ENCODE measurements at places on chromosomes 3 and 15.

DNA sequence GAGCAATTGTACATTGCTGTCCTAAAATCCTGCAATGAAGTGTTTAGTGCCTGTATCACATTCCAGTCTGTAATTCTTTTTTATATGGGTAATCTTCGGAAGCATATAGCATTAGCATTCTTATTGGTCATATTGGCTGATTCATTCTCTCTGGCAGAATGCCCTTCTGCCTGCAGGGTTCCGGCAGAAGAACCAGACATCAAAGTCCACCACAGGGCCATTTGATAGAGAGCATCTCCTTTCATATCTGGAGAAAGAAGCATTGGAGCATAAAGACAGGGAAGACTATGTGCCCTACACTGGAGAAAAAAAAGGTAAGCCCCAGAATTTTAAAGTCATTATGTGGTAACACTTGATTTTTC lies 39.6 kb downstream of the TMOD3 start:
- DNase-seq: no peak

DNA sequence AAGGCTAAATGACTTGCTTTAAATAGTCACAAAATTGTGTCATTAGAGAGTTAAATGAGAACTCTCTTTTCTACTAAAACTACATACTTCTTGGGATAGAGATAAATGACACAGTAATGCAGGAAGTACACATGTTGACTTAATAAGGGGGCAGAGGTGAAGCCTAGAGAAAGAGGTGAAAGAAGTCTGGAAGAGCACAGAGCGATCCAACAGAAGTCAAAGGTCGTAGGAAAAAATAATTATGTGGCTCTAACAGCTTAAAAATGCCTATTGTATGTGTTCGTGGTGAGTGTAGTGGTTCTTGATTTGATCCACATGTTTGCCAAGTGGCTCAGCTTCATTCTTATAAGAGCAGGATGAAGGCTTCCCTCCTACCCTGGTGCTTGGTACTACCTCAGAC lies 61.7 kb downstream of the TMEM212 start:
- no peak for DNase-seq

- no peak for DNase-seq
These were observed 35.1 kb downstream of the CYFIP1 start for GRCh38 chr15:22945071-22945470.

DNA sequence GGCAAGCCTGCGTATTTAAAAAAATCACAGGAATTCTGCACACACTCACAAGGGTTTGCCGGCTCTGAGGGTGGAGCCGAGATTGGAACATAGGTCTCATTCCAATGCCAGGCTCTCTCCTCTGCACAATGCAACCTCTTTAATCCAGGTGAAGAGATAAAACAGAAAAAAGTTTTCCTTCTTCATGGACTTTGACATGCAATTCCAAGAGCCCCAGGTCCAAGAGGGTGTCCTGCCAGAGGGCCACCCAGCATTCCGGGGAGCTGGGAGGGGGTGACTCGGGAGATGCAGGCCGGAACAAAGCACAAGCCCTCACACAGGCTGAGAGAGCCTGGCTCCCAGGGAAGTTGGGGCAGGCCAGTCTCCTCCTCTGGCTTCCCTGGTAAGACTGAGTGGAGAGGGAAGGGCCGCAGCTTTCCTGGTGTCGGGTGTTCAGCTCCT lies 6.7 kb upstream of the SLC12A8 start:
- no peak for DNase-seq

DNA sequence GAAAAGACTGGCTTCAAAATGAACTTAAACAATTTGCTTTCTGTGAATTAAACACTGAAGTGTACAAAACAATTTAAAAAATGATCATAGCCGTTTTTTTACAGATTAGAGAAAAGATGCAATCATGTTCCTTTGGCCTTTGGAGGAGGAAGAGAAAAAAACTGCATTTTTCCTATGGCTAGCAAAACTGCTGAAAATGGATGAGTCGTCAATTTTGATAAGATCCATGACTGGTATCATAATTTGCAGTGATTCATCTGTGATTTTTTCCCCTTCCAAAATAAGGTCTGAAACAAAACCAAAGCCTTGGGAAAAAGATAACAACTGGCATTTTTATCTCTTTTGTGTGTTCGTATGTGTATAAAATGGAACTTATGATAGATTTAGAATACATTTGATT lies 255.6 kb upstream of the SATB1 start:
- DNase-seq: no peak

GRCh38 chr15:48559285-48559684 lies 86.2 kb downstream of the FBN1 start:
- DNase-seq: peak; percentile 76

DNA sequence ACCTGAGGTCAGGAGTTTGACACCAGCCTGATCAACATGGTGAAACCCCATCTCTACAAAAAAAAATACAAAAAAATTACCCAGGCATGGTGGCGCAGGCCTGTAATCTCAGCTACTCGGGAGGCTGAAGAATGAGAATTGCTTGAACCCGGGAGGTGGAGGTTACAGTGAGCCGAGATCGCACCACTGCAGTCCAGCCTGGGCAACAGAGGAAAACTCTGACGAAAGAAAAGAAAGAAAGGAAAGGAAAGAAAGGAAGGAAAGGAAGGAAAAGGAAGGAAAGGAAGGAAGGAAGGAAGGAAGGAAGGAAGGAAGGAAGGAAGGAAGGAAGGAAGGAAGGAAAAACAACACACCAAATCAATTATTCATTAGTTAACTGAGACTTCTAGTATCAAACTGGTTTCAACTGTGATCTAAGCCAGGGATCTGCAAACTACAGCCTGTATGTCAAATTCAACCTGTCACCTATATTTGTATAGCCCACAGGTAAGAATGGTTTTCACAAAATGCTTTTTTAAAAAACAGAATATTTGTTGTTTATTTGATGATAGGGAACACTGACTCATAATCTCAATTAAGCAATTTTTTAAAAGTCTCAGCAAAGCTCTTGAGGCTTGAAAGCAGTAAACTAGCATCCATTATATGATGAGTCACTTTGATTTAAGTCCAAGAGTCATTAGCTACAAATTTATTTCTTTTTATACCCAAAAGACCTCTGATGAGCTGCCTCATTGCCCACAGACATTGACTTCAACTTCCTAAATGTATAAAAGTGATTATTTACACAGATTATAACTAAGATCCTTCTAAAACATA lies 127.6 kb downstream of the TBL1XR1 start:
- no peak for DNase-seq

GRCh38 chr3:73029321-73029796 lies 32.1 kb upstream of the EBLN2 start:
- peak; percentile 6 for DNase-seq

DNA sequence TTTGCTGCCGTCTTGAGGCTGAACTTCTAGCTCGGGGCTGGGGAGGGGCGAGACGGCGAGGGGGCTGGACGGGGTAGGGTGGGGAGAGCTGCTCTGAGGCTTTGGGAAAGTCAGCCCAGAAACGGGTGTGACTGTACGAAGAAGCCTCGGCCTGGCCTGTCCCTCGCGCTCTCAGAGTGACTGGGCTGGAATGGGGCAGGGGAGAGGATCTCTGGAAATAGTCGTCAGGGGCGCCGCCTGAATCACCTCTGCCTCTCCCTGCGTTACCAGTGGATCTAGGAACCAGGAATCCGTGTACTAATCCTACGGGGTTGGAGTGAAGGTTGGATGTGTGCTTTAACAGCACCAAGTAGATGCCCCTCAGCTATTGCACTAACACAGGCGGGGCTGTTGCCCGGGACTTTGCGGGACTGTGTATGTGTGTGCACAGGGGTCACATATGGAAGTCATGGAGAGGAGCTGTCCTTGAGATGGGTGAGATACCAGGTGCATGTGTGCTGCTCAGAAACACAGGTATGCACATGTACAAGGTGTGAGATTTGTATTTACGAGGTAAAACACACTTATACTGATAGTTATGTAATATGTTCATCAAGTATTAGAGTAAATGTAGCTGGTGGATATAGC lies 591 bp downstream of the FOXL2NB start:
- no peak for DNase-seq

- DNase-seq: no peak
These were observed 176.0 kb upstream of the LINGO1 start for GRCh38 chr15:77808581-77809177.

DNA sequence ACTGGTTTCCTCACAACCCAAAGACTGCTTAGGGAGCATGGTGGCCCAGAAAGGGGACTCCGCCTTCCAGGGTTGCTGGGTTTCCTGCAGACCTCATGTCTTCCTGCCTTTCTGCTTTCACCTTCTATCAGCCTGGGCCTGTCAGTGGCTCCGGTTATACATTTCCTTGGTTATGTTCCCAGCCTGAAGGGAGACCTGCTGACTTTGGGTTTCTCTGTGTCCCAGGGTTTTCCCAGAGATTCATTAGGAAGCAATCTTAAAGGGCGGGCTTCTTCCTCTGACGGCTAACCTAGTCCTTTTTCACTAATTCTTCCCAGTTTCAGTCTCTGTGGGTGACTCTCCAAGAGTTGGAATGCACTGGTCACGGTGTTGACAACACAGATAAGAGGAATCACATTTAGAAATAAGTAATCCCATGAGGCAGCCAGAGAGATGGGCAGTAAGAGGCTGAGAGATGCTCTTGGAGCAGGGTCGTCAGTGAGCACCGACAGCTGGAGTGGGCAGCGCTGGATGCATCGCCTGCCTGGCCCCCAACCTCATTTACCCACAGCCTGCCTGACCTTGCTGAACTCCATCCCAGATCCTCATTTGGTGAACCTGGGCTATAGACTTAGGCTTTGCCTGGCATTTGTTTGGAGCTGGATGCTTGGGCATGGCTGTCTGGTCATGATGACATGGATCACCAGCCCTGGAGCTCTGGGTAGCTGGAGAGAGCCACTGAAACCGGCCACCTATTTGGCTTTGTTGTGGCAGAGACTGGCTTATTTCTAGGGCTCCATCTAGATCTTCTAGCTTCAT lies 10.0 kb upstream of the EHD4 start:
- DNase-seq: no peak

DNA sequence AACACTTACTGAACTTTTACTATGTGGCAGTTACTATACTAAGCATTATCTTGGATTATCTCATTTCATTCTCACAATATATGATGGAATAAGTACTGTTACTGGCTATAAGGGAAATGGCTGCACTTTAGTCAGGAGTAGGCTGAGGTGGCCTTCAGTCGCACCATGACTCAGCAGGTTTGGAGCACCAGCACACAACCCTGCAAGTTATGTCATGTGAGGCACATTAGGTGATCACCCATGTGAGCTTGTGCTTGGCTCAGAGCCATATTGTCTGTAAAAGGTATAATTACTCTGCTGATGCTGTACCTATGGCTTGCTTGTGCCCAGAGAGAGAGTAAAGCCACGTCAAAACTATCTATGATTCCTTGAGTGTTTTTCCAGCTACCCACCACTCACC lies 54.1 kb upstream of the TIPARP start:
- DNase-seq: no peak

DNA sequence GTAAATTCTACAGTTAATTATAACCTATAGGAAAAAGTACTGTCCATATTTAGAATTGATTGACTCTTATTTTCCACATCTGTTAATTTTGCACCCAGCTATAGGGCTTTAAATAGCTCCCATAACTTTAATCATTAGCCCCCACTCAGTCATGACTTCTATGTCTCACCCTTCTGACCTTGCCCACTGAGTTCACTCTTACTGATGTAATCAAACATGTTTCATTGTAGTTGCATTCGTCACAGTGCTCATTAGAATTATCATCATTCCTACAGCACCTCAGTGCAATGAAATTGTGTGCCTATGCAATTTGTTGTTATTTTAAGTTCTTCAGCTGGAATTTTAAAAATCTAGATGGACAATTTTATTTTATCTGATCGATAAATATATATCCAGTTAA lies 151.4 kb downstream of the TIGIT start:
- DNase-seq: no peak

GRCh38 chr3:156801746-156802145 lies 24.4 kb upstream of the LEKR1 start:
- no peak for DNase-seq

- DNase-seq: no peak
These were observed 2.7 kb upstream of the LMAN1L start for GRCh38 chr15:74809956-74810355.

DNA sequence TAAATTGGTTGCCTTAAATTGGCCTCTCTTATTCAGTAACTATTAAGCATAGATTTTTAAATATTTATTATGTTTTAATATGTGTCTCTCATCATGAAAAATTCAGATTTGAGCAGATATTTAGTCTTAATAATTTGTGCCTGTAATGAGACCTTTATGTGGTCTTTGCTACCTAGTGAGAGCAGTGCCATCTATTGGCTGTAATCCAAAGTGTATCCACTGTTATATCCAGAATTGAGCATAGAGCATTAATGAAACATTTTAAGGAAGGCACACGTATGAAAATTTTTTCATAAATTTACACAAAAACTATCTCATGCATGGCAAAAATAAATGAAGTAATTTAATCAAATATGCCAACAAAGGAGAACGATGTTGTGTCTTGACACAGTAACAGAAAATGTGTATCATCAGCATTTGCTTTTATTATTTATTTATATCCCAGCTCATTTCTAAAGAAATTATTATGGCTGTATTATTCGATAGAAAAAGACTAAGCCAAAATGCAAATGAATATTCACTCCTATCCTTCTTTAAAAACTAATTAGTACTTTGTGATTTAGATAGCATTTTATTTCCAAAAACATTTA lies 203.5 kb downstream of the RSRC1 start:
- peak; percentile 55 for DNase-seq

GRCh38 chr15:31270767-31271166 lies 55.9 kb upstream of the KLF13 start:
- DNase-seq: no peak

- DNase-seq: peak; percentile 93
These were observed 110.1 kb downstream of the KCNMB2 start for GRCh38 chr3:178646186-178646862.

GRCh38 chr3:674116-674515 lies 418.7 kb upstream of the CNTN6 start:
- no peak for DNase-seq

- no peak for DNase-seq
These were observed 49.5 kb downstream of the ST6GAL1 start for GRCh38 chr3:186979852-186980251.

GRCh38 chr3:37751967-37752648 lies 109.6 kb upstream of the CTDSPL start:
- peak; percentile 87 for DNase-seq

Data from tongue (tissue), 3 donors.